ENCODE measurements at places on chromosomes 1 and 21.

DNA sequence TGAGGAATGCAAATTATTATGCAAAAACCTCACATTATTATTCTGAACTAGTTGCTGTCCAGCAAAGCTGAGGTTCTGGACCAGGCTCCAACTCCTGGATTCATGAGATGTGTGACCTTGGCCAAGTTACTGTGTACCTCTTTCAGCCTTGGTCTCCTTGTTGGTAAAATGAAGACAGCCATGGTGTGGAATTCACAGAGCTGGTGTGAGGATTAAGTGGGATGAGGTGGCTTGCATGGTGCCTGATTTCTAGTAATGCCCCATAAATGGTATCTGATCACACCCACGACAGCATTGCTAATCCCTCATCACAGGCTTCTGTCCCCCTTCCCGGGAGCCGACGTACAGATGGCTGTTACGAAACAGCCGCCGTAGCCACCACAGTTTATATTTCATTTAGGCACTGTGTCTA, 59.6 kb downstream of the PGBD5 start:
- DNase-seq: no peak

DNA sequence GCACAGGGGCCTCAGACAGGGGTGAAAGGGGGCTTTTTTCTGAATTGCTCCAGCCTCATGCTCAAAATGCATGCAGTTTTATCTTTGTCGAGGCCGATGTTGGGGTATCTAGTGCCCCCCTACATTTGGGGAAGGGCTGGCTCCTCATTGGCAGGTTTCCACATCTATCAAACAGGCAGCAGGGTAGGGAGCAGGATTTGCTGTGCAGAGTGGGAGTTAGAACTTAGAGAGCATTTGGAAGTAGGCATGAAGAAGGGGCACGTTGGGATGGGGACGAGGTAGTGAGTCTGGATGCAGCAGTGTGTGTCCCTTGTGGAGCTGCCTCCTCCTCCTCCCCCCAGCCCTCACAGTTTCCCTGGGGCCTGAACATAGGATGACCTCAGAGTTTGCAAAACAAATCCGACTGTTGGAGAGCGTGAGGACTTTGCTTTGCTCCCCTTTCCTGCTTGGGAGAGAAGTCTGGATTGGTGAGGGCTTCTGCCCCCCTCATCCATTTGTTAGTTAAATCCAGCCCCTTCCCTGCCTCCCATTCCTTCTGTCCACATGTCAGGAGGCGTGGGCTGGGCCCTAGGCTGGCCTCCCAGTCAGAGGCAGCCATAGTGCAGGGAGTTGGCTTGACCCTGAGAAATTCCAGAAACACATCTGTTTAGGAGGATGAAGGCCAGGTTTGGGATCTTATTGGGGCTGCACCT, 36.9 kb upstream of the GPR37L1 start:
- DNase-seq: no peak

DNA sequence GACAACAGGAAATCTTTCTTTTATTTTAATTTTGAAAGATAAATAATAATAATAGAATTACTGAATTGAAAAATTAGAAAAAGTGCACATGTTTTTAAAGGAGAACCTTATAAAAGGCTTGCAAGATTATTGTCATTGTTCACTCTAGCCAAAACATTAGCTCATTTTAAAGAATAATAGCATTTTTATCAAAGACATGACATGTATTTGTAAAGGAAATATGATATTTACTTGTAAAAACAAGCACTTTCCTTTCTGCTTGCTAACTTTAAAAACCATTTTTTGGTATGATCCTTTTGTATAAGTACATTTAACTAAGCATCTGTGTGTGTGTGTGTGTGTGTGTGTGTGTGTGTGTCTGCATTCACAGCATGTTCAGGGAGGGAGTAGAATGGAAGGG, 156.3 kb upstream of the C1orf87 start:
- no peak for DNase-seq

GRCh38 chr1:16141573-16142336, 14.1 kb downstream of the EPHA2 start:
- DNase-seq: no peak

- no peak for DNase-seq
Observed at GRCh38 chr1:110688514-110688913, 13.8 kb upstream of the KCNA3 start.

DNA sequence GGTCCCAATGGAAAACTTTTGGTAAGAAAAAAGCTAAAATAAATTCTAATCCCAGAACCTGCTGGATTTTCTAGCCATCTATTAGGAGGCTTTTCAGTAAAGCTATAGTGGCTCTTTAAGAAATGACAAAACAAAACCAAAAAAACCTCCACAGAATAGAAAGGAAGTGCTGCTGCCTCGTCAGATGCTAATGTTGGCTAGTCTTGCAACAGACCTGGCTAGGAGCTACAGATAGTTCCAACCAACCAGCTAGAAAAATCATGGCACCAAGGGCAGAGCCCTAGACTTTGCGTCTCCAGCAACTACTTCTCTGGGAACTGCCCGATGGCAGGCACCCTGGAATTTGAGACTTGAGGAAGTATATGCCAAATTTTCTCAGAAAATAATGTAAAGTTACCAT, 7.6 kb downstream of the CD101 start:
- DNase-seq: no peak

DNA sequence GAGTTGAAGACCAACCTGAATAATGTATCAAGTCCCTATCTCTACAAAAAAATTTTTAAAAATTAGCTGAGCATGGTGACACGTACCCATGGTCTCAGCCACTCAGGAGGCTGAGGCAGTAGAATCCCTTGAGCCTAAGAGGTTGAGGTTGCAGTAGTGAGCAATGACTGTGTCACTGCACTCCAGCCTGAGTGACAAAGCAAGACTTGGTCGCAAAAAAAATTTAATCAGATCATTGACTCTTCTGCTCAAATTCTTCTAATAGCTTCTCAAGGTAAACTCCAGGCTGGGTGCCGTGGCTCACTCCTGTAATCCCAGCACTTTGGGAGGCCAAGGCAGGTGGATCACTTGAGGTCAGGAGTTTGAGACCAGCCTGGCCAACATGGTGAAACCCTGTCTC, 85.9 kb upstream of the PUM1 start:
- DNase-seq: no peak

- no peak for DNase-seq
Observed at GRCh38 chr1:239516579-239516978, 130.2 kb downstream of the CHRM3 start.

DNA sequence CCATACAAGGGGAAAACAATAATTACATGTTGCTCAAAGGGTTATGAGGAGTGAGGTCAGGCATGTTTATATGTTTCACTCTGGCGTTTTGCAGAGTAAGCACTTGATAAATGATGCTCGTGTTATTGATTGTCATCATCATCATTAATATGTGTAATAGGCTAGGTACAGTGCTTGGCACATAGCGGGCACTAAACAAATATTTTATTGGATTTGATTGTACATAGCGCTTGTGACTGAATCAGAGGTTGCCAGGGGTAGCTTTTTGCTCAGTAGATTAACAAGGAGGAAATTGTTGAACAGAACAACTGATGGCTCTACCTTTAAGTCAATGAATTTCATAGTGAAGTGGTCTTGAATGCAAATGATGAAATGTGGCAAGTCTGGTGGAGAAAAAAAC, 91.7 kb downstream of the ROR1 start:
- no peak for DNase-seq

DNA sequence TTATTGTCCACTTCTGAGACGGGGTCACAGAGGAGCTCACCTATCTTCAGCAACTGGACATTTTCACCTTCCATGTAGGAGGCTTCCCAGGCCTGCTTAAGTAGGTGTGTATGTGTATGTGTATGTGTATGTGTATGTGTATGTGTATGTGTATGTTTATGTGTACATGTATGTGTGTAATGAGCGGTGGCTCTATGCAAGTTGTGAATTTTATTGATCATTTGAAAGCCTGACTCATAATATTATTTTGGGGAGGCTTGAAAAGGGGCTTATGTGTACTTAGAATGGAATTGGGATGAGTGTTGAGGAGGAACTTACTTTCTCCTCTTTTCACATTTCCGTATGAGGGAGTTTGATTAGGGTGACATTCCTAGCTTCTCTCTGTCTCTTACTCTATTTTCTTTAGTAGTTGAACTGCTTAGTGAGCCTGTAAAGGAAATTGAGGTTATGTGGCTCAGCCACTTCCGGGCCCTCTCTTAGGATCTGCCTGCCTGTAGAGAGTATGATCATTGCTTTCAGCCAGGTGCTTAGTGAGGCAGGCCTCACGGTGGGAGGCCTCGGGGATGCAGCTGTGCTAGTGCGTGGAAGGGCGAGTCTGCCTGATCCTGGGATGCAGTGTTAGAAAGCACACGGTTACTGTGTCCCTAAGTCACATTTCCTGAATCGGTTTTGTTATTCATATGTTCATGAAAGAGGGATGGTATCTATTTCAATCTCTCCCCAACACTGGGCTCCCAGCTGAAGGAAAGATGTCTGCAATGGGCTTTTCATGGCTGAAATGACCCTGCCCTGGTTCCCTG, 61.0 kb downstream of the IER5 start:
- no peak for DNase-seq

DNA sequence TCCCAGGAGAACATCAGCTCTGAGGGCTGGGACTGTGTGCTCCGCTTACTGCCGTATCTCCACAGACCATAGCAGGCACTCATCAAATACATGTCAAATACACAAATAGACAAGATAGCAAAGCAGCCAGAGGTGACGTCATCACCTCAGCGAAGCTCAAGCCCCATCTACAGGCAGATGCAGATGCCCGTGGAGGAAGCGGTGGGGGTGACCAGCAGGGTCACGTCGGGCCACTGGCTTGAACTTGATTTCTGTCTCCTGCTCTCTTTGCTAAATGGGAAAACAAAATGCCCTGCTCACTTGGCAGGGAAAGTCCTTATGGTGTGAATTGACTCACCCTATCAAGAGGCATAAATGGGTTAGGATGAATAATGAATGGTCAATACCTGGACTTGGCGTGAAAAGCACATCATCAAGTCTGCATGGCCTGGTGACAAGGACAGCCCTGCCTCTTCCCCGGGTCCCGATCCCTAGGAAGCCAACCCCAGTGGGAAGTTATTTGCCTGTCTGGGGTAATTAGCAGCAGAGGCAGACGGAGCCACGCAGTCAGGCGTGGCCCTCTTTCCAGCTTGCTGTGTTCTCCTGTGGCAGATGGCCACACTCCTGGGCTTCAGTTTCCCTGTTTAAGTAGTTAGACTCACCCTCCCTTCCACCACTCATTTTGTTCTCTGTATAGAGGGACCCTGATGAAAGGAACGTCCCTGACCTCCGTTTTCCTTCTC, 536.0 kb downstream of the NPHP4 start:
- no peak for DNase-seq

GRCh38 chr1:231883382-231883781, 256.8 kb downstream of the DISC1 start:
- no peak for DNase-seq

- DNase-seq: no peak
Observed at GRCh38 chr1:212908971-212909370, 41.4 kb upstream of the VASH2 start.

DNA sequence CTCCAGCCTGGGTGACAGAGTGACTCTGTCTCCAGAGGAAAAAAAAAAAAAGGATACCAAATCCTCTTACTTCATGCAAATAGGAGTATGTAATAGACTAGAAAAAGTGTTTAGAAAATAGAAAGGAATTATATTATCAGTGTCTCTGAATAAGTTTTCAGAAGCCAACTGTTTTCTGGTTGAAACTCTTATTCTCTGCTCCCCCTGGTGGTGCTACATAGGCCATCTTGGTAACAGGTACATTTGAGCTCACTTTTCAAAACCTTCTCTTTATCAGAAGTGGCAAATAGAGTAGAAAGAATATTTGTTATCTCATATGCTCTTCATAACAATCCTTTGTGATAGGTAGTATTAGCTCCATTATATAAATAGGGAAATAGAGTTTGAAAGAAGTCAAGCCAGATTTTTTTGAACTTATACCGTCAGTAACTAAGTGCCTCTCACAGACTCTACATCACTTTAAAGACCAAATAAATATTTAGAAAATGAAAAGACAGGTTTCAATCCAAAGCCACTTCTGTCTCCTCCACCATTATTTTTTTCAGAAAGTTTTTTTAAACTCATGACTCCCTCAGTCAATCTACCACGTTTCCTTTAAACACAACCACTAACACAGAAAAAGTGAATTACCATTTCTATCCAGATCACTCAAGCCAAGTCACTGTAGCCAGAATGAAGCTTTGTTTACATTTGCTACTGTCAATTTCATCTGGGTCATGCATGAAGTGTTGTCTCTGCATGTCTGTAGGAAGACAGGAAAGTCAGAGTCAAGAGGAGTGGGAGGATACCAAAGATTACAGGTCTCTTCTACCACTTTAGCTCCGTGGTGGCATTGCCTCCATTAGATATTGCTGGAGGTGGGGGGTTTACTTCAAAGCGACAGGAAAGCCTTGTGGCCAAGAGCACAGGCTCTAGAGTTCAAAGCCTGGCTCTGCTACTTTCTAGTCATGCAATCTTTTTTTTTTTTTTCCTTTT, 45.6 kb downstream of the IL23R start:
- DNase-seq: peak; percentile 12

DNA sequence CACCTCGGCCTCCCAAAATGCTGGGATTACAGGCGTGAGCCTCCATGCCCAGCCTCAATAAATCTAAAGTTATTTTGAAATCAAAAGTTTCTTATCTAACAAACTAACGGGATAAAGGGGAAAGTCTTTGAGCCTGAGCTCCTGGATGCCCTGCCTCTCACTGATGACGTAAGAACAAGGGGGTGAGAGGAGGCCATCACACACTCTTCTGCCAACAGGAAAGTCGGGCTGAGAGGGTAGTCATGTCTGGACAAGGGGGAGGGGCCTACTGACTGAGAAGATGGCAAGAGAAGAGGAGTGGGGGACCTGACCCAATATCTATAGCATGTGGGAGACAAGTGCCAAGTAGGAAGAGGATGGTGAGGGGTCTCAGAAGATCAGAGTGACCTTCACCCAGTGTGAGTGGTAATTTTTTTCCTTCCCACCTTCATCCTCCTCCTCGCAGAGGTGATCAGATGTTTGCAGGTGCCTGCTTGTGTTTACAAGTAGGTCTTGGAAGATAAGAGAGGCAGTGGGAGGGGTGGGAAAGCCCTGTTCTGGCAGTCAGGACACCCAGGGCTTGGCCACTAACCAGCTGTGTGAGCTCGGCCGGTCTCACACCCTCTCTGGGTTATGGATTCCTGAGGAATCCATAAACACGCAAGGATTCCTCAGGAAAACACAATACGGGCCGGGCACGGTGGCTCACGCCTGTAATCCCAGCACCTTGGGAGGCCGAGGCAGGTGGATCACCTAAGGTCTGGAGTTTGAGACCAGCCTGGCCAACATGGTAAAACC, 9.6 kb downstream of the UQCRHL start:
- DNase-seq: peak; percentile 66
